ENCODE measurements at places on chromosomes 2 and 18.

DNA sequence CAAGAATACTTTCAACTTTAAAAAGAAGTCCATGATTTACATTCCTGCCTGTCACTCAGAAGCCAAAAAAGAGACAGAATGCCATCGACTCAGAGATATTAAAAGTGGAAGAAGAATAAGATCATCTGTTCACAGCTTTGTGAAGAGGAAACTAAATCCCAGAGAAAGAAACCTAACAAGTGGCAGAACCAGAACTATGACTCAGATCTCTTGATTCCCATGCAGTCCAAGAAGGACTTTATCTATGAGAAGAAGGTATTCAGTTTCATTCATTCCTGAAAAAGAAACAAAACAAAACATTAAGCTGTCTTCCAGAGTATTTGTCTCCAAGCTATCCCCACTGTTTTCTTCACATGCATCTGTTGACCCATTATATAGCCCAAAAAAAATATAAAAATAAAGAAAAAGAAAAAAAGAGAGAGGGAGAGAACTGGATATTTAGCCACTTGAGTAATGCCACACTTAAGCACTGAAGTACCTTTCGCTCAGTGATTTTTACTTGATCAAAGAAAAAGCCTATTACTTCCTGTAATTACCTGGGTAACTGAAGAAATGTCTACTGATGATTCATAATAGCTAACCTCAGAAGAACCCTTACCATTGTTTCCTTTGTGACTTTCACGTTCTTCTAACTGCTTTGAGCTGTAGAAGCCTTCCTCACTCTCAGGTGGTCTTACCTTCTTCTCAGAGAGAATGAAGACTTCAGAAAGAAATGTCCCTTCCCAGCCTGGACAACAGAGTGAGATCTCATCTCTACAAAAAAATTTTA is 17.7 kb upstream of the AKAIN1 start:
- DNase-seq: no peak

DNA sequence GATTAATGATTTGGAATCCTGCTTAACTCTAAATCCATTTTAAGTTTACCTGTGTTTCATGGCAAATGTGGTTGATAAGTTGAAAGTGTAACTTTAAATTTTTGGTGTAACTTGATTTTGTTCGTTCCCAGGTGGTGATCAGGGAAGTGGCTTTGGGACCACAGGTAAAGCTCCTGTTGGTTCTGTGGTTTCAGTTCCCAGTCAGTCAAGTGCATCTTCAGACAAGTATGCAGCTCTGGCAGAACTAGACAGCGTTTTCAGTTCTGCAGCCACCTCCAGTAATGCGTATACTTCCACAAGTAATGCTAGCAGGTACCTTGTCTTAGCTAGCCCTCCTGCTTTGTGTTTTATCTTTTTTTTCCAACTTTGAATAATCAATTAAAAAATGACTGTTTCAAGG is 62.8 kb downstream of the AGFG1 start:
- DNase-seq: no peak

- no peak for DNase-seq
Measured at GRCh38 chr2:16687222-16687621, 21.6 kb upstream of the CYRIA start.

DNA sequence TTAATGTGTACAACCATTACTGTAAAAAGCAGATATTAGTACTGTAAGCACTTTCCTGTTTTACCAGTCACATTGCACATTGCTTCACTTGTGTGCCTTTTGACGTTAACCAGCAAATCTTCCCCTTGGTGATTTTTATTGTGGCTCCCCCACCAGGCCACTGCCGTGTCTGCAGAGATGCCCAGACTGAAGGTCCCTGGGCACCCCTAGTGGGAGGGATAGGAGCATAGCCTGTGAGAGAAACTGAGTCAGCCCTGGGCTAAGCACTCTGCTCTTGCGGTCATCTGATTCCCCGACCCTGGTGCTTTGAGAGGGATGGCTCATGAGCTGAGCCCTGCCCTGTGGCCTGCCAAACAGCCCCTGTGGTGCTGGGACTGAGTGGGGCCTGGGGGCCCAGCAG is 73.4 kb downstream of the INPP4A start:
- no peak for DNase-seq

GRCh38 chr2:128610496-128610895 is 291.8 kb upstream of the HS6ST1 start:
- no peak for DNase-seq

DNA sequence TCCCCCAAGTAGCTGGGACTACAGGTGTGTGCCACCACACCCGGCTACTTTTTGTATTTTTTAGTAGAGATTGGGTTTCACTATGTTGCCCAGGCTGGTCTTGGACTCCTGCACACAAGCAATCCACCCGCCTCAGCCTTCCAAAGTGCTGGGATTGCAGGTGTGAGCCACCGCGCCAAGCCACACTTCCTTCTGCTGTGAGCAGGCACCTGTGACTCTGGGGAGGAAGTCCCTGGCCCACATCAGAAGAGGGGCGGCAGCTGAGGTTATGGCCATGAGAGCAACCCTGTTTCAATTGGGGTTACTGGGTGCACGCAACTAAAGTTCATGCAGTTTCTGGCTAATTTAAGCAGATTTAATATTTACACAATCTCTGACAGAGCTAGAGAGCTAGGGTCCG is 91.0 kb downstream of the PLB1 start:
- DNase-seq: no peak

- no peak for DNase-seq
Measured at GRCh38 chr2:189252991-189253675, 73.6 kb upstream of the COL5A2 start.

GRCh38 chr2:216858312-216858711 is 1.6 kb downstream of the TNP1 start:
- DNase-seq: no peak

DNA sequence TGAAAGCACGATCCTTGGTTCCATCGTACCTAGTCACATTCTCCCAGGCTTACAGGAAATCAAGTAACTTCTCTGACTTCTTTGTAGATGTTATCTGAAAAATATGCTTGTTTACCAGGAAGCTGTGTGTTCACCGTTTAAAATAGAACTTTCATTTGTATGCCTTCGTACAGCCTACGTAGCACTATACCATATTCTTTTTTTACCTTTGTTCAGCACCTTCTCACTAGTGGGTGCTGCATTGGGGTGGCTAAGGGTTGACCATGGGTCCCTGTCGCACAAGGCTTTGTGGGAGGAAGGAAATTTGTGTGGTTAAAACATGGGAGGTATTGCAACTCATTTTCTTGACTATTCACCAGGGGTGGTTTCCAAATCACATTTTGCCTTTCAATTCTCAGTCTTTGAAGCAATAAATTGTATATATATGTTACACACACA is 16.6 kb downstream of the MALT1 start:
- DNase-seq: no peak

- no peak for DNase-seq
Measured at GRCh38 chr2:171346723-171347557, 86.8 kb downstream of the METTL8 start.

DNA sequence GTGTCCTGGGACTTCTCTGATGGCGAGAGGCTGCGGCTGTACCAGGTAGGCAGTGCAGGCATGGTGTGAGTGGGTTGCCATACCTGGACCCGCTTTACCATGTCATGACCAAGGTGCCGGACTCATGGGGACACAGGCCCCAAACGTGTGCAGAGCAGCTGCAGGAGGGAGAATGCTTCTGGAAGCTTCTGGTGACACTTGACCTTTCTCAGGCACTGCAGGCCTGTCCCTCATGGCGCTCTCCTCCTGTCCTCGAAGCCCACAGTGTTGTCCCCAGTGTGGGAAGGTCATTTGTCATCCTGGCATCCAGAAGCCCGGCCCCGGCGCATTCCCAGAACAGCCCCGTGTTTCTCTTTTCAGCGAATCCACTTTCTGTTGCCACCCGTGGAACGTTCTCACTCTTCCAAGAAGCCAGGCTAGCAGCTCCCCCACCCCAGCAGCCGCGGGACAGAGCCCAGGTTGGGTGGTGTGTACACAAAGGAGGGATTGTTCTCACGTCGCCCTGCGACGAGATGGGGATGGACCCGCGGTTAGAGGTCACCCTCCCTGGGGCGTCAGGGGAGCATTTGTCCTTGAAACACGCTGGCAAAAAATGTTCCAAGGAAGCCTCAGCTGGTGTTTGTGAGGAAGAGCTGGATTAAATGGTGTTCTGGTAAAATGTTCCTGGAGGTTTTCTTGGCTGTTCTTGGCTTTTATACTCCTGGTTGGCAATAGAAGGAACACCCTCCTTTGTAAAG is 43.7 kb downstream of the SH3BP4 start:
- no peak for DNase-seq

DNA sequence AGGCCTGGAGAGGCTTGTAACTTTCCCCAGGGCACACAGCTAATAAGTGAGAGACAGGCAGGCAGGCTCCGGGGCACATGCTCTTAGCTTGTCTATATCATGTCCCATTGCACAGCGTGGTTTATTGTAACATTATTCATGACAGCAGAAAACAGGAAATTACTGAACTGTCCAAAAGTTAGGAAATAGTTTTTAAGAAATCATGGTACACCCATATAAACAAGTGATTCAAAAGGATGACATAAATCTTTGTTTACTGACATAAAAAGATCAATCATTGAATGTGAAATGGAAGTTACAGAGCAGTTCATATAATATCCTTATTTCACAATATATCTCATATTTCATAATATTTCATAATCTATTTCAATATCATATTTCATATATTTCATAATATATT is 34.3 kb upstream of the TXNDC2 start:
- no peak for DNase-seq

Data from NCI-H1694 treated with DMSO at 0.1 percent for 48 hours (cell line).